ENCODE measurements at places on chromosomes 2 and 18. TPM values are rescaled to one million over a fixed set of nuclear protein-coding genes. Genes with fewer than 3 reads are reported as not detected.

MALL gene
- total RNA-seq = not detected

TMEM182 gene
- total RNA-seq = 3.7 TPM

NRP2 gene
- 13.2 TPM for total RNA-seq

CBLN2 gene
- total RNA-seq = not detected

Measured in SJSA1 (cell line).